ENCODE measurements at places on chromosomes 5 and 9.
A peak's percentile ranks its signal among the peaks of the same experiment; 100 is the strongest.

- DNase-seq = no peak
Measured at GRCh38 chr5:124512236-124512635, 234.2 kb downstream of the ZNF608 start.

DNA sequence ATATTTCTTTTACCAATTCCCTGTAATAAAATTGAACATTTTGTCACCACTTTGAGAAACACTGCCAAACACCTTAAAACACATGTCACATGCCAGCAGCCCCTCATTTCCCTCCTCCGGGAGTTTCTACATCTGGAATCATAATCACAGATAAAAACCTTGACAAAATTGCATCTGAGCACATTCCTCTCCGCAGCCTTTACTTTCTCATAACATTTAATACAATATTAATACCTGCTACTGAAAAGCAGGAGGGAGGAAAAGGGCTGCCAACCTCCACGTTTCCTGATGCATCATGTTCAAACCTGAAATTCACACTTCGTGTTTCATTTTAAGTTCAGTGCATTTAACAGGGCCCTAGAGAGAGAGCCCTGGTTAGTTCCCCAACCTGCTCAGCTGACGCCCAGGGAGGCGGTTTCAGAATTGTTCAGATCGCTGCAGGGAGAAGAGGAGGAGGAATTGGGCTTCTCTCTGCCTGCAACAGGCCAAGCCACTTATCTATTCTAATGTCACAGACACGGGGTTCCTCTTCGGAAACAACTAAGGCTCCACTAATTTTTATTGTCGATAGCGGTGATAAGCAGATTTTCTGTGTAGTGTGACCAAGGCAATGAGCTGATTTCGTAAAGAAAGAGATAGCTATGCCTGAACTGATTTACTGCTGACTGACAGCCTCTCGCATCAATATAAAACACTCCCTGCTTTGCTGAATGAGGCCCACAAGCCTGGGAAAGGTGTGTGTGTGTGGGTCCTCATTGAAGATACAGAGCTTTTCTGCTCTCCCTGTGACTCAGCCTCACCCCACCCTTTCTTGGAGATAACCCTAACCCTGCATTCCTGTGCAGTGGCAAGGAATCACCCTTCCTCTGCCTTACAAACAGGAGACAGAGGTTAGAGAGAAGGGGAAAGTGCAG lies 4.9 kb upstream of the LHX2 start:
- no peak for DNase-seq

GRCh38 chr9:37944671-37945481 lies 40.9 kb upstream of the SLC25A51 start:
- DNase-seq = no peak

DNA sequence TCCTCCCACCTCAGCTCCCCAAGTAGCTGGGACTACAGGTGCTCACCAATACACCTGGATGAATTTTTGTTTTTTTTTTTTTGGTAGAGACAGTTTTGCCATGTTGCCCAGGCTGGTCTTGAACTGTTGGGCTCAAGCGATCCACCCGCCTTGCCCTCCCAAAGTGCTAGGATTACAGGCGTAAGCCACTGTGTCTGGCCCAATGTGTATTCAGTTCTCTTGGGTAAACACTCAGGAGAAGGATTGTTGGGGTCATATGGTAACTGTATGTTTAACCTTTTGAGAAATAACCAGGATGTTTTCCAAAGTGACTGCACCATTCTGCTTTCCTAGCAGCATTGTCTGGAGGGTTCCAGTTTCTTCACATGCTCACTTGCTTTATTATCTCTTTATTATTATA lies 67.4 kb downstream of the TNPO1 start:
- DNase-seq = peak; percentile 39

DNA sequence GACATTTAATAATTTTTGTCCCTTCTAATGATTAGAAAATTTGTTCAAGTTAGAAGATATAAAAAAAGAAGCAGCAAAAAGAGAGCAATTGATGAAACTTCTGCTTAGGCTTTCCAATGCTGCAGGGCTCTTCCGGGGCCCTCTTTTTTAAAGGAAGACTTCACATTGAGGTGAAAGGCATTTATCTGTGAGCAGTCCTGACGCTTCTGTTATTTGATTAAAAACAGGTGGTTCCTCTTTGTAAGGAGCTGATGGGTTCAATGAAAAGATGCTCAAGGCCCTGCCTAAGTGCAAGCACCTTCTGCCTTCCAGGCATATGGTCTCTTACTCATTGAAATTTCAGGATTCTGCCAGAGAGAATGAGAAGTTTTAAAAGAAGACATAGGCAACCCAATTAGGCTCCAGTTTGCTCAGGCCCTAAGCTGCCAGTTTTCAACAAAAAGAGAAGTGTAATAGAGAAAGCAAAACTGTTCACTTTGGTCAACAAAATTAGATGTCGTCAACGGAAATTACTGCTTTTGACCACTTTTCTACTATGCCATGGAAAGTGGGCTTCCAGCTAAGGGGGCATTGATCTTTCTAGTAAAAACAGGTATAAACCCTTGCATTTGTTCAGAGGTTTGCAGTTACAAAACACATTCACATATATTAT lies 100.2 kb downstream of the INSYN2B start:
- no peak for DNase-seq

DNA sequence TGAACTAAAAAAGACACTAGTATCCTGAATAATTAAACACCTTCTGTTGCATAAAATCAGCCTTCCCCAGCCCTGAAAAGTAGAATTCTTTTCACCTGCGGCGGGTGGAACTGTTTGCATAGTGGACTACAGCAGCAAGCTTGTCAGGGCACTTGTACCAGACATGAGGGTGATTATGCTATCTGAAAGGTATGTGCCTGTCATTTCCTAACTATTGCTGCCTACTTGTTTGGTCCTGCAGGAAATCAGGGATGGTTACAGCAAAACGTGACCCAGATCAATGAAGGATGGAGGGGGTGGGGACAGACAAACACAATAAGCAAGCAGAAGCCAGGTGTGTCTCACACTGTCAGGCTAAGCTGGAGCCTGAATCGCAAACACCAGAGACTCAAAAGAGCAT lies 385.6 kb downstream of the MLLT3 start:
- DNase-seq = peak; percentile 94

All from DMS153 (cell line).